ENCODE measurements at places on chromosomes 11 and 22. TPM values are rescaled to one million over a fixed set of nuclear protein-coding genes. Genes with fewer than 3 reads are reported as not detected.

The OR52E8 gene
- not detected for total RNA-seq

DNA sequence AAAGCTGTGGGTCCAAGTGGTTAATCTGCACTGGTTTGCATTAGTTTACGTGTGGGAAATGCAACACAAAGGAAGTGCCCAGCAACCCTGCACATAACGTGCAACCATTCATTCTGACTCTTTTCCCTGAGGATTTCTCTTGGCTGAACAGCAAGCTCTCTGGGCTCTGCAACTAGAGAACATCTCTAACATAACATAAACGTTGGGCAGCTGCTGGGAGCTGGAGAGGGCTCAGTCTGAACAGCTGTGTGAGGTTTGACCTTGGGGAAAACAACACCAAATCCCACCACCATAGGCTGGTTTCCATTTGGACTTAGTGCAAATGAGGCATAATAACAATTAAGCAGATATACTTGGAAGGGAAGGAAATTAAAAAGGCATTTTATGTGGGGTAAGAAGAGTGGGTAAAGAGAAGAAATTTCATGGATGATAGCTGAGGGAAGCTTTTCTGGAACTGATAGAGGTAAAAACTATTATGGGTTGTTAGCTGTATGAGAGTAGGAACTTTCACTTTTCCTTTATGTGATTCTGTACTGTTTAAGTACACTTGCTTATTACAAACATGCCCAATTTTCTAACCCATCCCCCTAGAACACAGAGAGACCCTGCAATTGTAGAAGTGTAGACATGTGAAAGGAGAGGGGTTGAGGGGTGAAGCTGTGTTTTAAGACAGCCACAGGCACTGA is 76.2 kb downstream of the SNX19 start:
- DNase-seq: no peak

DNA sequence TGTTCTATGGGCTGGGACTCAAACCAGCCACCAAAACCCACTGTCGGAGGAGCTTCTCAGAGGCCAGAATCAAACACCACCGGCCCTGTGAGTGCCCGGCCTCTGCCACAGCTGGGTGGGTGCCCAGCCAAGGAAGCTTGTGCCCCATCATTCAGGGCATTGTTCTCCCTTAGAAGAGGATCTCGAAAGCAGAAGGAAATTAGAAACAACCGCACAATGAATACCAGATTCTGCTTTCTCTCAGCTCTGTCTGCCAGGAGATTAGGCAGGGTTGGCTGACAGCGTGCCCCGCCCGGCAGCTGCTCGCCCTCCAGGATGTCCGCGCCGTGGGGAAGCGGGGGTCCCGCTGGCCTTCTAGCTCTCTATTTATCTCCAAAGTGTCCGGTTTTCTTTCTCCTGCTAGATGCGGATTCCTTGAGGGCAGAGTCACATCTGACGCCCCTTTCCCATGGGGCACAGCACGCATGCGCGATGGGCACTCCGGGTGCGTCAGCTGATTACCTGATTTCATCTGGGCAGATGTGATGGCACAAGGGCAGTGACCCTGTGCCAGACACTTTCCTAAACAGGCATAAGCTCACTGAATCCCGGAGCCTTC is 25.5 kb downstream of the SCGB1A1 start:
- no peak for DNase-seq

The MYBPC3 gene
- under 0.01 TPM for total RNA-seq

DNA sequence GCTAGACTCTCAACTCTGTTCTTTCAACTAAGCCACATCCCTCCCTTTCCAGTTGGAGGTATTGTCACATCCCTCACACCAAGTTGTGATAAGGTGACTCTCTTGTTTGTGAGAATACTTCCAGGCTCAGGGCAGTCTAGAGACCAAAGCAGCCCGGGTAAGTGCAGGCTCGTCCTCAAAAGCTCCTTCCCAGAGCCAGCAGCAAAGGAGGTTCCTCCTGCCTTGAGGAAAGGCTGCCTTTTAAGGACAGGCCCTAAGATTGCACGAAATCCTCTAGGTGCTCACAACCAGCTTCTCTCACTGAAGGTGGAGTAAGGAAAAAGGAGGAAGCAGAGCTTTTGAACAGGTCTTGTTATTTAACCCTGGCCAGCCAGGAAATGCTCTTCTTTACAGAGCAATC is 53.4 kb downstream of the SMCO4 start:
- DNase-seq: no peak

GRCh38 chr11:44565953-44566949 is 788 bp downstream of the CD82 start:
- DNase-seq: no peak

GRCh38 chr22:29062286-29062821 is 723 bp upstream of the C22orf31 start:
- no peak for DNase-seq

DNA sequence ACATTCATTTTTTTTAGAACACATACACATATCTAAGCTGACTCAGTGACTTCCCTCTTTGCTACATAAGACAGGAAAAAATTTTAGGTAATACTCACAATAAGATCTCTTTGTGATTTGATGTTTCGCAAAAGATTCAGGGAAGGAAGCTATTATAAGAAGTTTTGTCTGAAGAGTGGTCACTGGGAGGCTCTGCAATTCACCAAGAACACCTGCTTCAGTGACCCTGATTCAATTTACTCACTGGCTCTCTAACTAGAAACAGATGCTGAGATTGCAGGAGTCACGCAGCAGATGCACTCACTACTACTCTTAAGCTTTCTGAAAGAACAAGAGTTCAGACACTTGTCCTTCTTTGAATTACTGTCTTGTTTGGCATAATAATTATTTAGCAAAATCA is 193.6 kb upstream of the DDI1 start:
- DNase-seq: no peak

The TFIP11 gene
- 30.9 TPM for total RNA-seq
